ENCODE measurements at places on chromosomes 4 and X.

GRCh38 chrX:37753384-37753783 lies 26.5 kb upstream of the CYBB start:
- no peak for DNase-seq
- H3K36me3 ChIP-seq, result no peaks in the 10 kb centered on the region
- no peaks in the 10 kb centered on the region for H3K4me1 ChIP-seq
- H3K27me3 ChIP-seq, result no peaks in the 10 kb centered on the region

DNA sequence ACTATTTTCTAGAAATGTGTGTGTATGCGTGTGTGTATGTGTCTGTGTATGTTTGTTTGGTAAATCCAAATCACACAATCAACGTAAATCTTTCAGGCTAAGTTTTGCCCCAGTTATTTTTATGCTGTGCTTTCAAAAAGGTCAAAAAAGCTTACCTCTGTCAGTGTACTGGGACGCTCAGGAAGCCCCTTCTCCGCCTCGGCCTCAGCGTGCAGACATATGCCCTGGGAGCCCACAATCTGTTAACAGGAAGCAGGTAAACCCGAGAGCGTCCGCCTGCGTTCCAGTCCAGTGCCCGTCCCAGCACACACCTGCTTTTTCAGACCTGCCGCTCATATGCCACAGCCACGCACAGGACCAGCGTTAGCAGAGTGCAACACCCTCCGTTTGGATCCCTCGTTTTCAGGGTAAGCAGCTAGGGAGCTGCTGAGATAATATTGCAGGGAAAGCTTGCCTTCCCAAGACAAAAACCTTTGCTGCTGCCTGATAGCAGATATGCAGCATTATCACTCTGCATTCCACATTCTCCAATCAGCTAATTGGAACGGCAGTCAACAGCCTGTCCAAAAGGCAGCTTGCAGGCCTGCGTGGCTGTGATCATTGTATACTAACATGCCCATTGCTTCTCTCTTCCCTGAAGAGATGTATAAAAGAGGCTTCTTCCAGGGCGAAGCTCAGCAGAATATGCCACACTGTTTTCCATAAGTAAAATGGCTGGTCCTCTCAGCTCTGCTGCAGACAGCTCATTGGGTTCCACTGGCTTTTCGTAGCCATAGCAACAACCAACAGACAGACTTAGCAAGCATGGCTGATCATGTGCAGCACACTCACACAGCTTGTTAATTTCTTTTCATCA lies at the start of gene SORBS2:
TSS of gene SORBS2 (minus strand) at position 686 of the 856 bp plus-strand sequence. CDS start 121,623 bp downstream, outside the sequence.
- peak within 1 kb of the TSS; percentile 34 for H3K4me3 ChIP-seq
- DNase-seq, result no peak
- H3K27ac ChIP-seq, result peak within 1 kb of the TSS; percentile 12
- H3K36me3 ChIP-seq, result no peaks in the 10 kb centered on the region
- H3K27me3 ChIP-seq, result no peaks in the 10 kb centered on the region

DNA sequence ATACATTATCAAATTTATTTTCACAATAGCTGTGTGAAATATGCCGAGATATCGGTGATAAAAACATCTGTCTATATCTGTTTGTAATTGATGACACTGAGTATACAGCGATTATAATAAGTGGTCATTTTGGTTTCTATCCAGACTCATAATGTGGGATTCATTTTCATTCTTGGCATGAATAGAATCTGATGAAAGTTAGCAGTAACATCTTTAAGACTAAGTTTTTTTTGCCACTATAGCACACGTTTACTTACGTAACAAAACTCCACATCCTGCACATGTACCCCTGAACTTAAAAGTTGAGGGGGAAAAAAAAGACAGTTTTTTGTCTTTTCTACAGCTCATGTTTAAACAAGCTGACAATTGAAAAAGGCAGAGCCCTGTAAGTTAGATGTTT lies 86.4 kb downstream of the PPA2 start:
- no peak overlapping the region for H3K4me3 ChIP-seq
- no peaks in the 10 kb centered on the region for H3K4me1 ChIP-seq
- no peak overlapping the region for H3K27ac ChIP-seq
- H3K27me3 ChIP-seq, result no peaks in the 10 kb centered on the region

DNA sequence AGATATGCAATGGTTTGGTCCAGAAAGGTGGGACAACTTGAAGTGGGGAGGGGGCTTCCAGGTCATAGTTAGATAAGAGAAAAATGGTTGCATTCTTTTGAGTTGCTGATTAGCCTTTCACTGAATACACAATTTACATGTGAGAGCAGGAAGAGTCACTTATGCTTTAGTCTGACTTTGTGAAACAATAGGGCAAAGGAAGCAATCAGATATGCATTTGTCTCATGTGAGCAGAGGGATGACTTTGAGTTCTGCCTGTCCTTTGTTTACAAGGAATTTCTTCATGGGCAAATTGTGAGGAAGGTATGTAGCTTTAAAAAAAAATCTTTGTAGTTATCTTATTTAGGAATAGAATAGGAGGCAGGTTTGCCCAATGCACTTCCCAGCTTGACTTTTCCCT lies 12.9 kb downstream of the SMIM9 start:
- no peak overlapping the region for H3K4me3 ChIP-seq
- H3K27ac ChIP-seq, result no peak overlapping the region
- H3K4me1 ChIP-seq, result no peaks in the 10 kb centered on the region
- H3K27me3 ChIP-seq, result no peaks in the 10 kb centered on the region
- no peaks in the 10 kb centered on the region for H3K36me3 ChIP-seq

DNA sequence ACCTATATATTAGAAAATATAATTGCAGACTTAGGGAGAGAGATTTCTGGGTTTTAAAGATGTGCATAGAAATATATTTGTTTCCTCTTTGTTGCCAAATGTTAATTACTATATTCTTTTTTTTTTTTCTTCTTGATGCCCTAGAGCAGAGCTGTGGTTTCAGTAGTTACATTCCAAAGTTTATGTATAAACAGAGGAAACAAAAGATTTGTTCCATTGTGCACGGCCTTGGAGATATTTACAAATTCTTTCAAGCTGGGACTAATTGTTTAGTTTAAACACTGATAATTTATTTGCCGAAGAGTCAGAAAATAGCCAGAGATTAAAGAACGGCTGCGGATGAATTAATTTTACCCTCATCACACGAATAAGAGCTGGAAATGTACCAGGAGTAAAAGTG lies 85.1 kb downstream of the USP46 start:
- no peak for DNase-seq
- no peaks in the 10 kb centered on the region for H3K36me3 ChIP-seq
- no peaks in the 10 kb centered on the region for H3K4me1 ChIP-seq
- no peaks in the 10 kb centered on the region for H3K27me3 ChIP-seq

GRCh38 chr4:71229477-71230270 lies 109.1 kb upstream of the SLC4A4 start:
- H3K36me3 ChIP-seq, result no peaks in the 10 kb centered on the region
- no peak overlapping the region for H3K4me3 ChIP-seq
- H3K4me1 ChIP-seq, result peaks cover 11% of the 10 kb centered on the region
- H3K27ac ChIP-seq, result no peak overlapping the region
- DNase-seq, result no peak

GRCh38 chr4:55770662-55771061 lies 48.9 kb upstream of the EXOC1L start:
- no peak for DNase-seq
- no peaks in the 10 kb centered on the region for H3K4me1 ChIP-seq
- H3K4me3 ChIP-seq, result no peak overlapping the region
- H3K27me3 ChIP-seq, result no peaks in the 10 kb centered on the region
- H3K27ac ChIP-seq, result no peak overlapping the region
- H3K36me3 ChIP-seq, result no peaks in the 10 kb centered on the region

DNA sequence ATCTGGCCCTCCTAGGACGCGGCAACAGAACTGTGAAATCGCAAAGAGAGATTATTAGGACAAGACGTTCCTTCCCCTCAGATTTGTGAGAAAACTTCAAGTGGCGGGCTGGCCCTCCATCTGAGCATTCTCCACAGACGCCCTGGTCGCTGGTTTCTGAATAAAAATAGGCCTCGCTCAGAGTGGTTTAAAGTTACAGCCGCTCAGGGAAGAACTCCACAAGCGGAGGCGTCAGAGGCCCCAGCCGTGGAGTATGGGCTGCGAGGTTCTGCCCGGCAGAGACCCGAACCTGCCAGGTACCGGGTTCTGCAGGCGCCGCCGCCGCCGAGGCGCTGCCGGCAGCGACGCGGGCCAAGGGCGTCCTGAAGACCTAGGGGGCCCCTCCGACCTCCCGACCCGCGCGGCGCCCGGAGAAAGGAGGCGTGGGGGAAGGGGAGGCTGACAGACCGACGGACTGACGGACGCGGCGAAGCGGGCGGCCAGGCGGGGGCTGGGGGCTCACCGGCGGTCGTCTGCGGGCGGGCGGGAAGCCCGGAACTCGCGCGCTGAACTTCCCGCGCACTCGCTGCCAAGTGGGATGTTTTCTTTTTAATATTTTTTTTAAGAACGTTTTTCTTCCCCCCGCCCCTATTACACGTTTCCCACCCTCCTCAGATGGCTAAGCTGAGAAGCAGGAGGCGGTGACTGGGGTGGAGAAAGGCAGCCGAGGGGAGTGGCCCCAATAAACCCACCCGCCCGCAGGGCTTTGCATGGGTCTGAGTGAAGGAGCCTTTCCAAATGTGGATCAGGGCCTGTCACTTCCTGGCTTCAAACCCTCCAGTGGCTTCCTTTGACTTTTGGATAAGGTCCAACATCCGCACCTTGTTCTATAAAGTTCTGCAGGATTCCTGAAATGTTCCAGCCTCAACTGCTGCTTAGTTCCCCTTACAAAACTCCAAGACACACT lies at the start of gene PABPC4L:
TSS of gene PABPC4L (minus strand) at position 574 of the 946 bp plus-strand sequence. CDS start 770 bp downstream, outside the sequence.
- no peaks in the 10 kb centered on the region for H3K36me3 ChIP-seq
- peak; percentile 56 for DNase-seq
- peak within 1 kb of the TSS; percentile 55 for H3K27ac ChIP-seq
- H3K4me3 ChIP-seq, result peak within 1 kb of the TSS; percentile 65
- no peaks in the 10 kb centered on the region for H3K27me3 ChIP-seq

- H3K36me3 ChIP-seq, result no peaks in the 10 kb centered on the region
- no peak overlapping the region for H3K4me3 ChIP-seq
- no peaks in the 10 kb centered on the region for H3K4me1 ChIP-seq
- DNase-seq, result no peak
Observed at GRCh38 chr4:90844241-90844640, 717.0 kb downstream of the CCSER1 start.

DNA sequence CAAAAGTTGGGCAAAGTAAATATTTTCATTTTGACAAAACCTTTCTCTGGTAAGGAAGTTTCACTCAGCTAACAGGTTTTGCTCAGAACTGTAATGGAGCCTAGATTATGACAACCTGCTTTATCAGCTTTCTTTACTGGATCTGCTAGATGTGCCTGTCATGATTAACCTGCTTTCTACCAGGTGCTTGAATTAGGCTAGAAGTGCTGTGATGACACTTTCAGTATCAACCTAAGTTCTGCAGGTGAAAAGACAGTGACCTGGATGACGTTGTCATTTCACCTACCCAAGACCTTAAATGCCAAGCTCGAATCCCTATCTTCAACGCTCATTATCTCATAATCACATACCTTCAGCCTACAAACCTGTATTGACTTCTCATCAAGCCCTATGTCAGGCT lies 1.5 kb upstream of the FAAH2 start:
- no peak overlapping the region for H3K4me3 ChIP-seq
- DNase-seq, result no peak
- H3K36me3 ChIP-seq, result no peaks in the 10 kb centered on the region
- no peaks in the 10 kb centered on the region for H3K4me1 ChIP-seq

GRCh38 chr4:152591876-152592275 lies 56.0 kb upstream of the FBXW7 start:
- no peaks in the 10 kb centered on the region for H3K36me3 ChIP-seq
- peak overlapping the region; percentile 72 for H3K27ac ChIP-seq
- H3K27me3 ChIP-seq, result no peaks in the 10 kb centered on the region
- peak overlapping the region; percentile 25 for H3K4me3 ChIP-seq
- peaks cover 21% of the 10 kb centered on the region for H3K4me1 ChIP-seq

- DNase-seq, result no peak
- no peaks in the 10 kb centered on the region for H3K36me3 ChIP-seq
- H3K27me3 ChIP-seq, result no peaks in the 10 kb centered on the region
- H3K27ac ChIP-seq, result no peak overlapping the region
- H3K4me3 ChIP-seq, result no peak overlapping the region
Observed at GRCh38 chr4:106898621-106899230, 137.4 kb downstream of the DKK2 start.

DNA sequence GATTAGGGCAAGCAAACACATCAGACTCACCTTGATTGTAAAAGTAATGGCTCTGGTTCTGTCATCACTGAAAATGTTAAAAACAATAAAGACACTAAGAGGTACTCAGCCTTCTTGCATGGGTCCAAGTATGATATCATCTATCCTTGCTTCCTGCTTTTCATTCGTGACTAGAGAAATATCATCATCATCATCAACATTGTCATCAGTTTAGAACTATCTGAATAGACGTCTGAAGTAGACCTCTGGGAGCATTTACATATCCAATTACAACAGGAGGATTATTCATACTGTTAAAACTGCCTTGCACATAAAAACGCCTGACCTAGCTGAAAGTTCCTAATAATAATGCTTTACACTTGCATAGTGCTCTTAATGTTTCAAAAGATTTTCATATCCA lies 9.8 kb upstream of the FRAS1 start:
- no peak overlapping the region for H3K4me3 ChIP-seq
- H3K36me3 ChIP-seq, result no peaks in the 10 kb centered on the region
- no peak for DNase-seq

- H3K36me3 ChIP-seq, result no peaks in the 10 kb centered on the region
- no peak for DNase-seq
- H3K4me3 ChIP-seq, result no peak overlapping the region
- no peaks in the 10 kb centered on the region for H3K27me3 ChIP-seq
- H3K4me1 ChIP-seq, result no peaks in the 10 kb centered on the region
Observed at GRCh38 chrX:49999087-49999486, 76.7 kb downstream of the CLCN5 start.

DNA sequence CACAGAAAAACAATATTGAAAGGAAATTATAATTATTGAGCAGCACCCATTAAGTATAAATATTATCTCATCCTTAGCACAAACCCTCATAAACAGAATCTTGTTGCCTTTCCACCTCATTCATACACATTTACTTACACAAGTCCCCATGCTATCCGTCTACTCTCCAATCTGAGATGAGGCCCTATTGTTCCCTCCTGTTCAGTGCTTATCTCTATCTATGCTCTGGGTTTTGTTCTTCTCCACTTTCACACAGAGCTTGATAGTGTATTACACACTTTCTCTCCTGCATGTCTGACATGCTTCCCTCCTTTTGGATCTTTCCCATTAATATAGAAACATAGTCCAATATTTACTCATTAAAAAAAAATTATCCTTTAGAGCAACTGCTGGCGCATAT lies 238.2 kb upstream of the MAB21L2 start:
- no peak overlapping the region for H3K4me3 ChIP-seq
- H3K27ac ChIP-seq, result no peak overlapping the region
- H3K27me3 ChIP-seq, result no peaks in the 10 kb centered on the region

- no peak overlapping the region for H3K27ac ChIP-seq
- H3K27me3 ChIP-seq, result no peaks in the 10 kb centered on the region
- no peaks in the 10 kb centered on the region for H3K4me1 ChIP-seq
- no peak for DNase-seq
- no peaks in the 10 kb centered on the region for H3K36me3 ChIP-seq
Observed at GRCh38 chr4:161178310-161178709, 985.5 kb downstream of the FSTL5 start.

- H3K36me3 ChIP-seq, result no peaks in the 10 kb centered on the region
- peak overlapping the region; percentile 86 for H3K4me3 ChIP-seq
- peak; percentile 88 for DNase-seq
- peak overlapping the region; percentile 92 for H3K27ac ChIP-seq
- H3K4me1 ChIP-seq, result peaks cover 21% of the 10 kb centered on the region
- no peaks in the 10 kb centered on the region for H3K27me3 ChIP-seq
Observed at GRCh38 chr4:37977471-37978247, 17.5 kb downstream of the PTTG2 start.

Data from suprapubic skin (tissue), 4 donors.